AG10803 (cell line): ENCODE measurements at places on chromosomes 3 and 15.

GRCh38 chr3:128281461-128282367 is 128.4 kb downstream of the EEFSEC start:
- no peak for DNase-seq

GRCh38 chr3:187801152-187801551 is 55.9 kb upstream of the BCL6 start:
- DNase-seq = no peak

DNA sequence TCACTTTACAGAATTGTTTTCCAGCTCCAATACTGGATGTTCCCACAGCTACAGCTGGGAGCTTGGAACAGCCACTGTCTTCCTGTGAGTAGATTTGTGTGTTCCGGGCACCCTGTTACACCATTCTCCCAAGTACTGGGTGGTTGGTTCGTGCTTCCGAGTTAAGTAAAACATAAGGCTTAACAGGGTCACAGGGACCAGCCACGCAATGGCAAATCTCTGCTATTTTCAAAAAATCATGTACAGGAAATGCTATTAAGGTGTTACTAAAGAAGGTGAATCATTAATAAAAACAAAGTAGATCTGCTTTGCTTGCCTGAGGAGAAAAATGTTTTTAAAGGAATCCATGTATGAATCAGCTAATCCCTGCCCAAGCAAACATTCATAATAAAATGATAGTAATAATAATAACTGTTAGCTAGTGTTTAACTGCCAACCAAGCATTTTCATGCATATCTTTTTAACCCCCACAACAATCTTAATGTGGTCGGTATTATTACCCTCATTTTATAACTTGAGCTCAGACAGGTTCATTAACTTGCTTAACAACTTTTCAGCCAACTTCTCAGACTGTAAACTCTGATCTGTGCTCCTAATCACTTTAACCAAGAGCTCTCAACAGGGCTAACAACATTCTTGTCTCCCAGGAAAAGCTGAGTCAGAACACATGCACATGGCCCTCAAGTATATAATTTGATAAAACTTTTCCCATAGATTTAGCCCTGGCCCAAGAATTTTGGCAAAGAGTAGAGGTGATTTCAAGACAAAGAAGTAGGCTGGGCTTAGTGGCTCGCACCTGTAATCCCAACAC is 2.7 kb upstream of the C2CD4A start:
- DNase-seq = peak; percentile 5

DNA sequence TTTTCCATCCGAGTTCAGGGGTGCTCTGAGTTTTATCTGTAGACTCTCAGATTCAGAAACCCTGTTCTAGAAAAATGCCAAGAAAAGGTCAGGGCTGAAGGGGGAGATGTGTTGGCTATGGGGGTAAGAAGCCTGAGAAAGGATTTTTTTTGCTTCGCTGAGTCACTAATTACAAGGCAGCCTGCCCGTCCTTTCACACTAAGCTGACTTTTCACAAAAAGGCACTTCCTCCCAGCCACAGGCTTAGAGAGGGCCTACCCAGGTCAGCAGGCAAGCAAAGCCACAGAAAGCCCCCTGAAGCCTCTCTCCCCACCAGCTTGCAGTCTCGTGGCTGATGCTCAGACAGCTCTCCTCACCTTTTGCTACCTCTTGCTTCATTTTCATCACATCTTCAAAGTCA is 192.6 kb upstream of the PRICKLE2 start:
- peak; percentile 59 for DNase-seq

- no peak for DNase-seq
Observed at GRCh38 chr3:120597445-120598049, 1.4 kb downstream of the NDUFB4 start.

GRCh38 chr3:55718521-55718921 is 231.4 kb upstream of the WNT5A start:
- peak; percentile 66 for DNase-seq
